ENCODE measurements at places on chromosomes 7 and 10.

DNA sequence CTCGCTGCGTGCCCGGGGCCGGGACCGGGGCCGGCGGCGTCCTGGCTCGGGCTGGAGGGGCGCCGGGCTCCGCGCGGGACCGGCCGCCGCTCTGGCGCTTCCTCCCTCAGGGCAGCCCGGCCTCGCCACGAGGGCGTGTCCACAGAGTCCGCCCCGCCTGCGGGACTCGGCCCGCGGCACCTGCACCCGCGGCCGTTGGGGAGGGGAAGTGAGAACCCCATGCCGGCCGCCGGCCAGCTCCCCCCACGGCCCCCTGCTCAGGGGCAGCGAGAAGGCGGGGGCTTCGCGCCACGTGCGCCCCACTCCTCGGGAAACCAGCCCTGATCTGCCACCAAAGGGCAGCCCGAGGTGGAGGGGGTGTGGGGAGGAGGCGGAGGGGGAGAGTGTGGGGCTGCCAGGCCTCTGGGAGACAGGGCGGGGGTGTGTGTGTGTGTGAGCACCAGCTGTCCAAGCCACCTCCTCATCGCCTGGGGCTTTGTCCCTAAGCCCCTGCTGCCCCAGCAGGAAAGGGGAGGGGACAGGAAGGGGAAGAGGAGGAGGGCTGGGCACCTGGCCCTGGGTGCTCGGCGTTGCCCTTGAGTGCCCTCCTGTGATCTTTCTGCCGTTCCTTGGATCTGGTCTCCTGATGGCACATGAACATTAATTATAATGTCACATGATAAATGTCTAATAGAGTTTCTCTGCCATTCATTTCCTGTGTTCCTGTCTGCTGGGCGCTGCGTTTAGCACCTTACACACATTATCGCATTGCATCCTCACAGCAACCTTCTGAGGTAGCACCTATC, at the start of gene PIK3AP1:
Gene PIK3AP1, minus strand, starts transcription at position 93 of the 785 bp plus-strand sequence. CDS start 120 bp downstream, outside the sequence.
- peak; percentile 51 for DNase-seq

- DNase-seq, result no peak
Measured at GRCh38 chr7:47873762-47874161, 74.5 kb downstream of the PKD1L1 start.

DNA sequence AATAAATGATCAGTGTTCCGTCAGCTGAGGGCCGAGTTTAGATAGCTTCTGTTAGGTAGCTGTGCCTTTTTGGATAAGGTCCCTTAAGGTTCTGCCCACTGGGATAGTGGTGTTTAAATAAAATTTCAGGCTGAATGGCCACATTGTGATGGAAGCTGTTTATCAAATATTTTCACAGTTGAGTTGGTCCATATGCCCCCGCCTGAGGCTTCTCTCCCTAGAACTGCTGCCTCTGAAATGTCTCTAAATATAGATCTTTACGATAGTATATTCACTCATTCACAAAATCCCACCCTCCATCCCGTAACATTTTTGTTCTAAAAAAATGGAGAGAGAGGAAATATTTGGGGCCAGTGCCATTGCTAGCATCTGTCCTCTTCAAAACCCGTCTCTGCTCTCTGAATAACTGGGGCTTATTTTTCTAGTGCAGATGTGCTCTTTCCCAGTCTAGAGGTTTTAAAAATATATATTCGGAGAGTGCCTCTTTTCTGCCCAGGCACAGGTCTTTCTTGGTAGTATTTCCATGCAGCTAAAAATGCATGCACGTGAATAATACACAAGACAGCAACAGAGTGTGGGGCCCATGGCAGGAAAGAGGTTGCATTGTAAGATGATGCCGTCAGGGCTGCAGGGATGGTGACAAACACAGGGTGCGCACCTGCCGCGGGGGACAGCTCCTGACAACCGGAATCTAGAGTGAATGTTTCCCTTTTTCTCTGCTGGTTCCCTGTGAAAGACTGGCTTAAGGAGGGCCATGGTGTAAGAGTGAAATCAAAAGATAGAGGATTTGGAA, 105.4 kb upstream of the BTBD16 start:
- DNase-seq, result no peak

- no peak for DNase-seq
Measured at GRCh38 chr10:77800320-77800719, 126.2 kb downstream of the DLG5 start.

- DNase-seq, result no peak
Measured at GRCh38 chr7:80434047-80434446, 77.8 kb downstream of the GNAT3 start.

DNA sequence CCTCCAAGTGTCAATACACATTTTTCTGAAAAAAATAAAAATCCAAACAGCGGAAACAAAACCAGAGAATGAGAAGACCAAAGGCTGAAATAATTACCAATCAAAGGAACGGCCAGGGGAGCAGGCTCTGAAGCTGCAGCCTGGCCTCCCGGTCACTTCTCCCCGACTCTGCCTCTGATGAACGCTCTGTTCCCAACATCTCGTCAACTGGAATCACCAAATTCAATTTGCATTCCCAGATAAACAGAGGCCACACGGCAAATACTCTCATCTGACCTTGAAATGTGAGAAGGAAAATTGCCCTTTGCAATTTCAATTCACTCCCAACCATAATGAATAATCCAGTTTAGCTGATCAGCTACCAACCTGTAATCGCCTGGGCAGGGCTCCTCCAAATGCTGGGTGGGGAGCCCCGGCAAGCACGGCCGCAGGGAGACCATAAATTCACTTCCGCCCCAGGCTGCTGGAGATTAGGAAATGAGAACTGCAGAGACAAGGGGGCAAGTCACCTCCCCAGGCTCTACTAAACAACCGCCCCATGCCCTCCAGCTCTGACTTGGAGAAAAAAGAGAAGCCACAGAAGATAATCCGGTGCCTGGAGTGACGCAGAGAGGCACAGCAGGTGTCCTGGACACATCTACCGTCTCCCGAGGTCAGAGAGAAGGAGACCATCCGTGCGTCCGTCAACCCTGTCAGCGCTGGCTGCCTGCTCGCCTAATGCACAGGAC, 153.2 kb downstream of the MAD1L1 start:
- DNase-seq, result no peak

GRCh38 chr7:131071786-131072504, 255.7 kb upstream of the MKLN1 start:
- no peak for DNase-seq

GRCh38 chr7:45239486-45239885, 81.9 kb downstream of the RAMP3 start:
- no peak for DNase-seq

DNA sequence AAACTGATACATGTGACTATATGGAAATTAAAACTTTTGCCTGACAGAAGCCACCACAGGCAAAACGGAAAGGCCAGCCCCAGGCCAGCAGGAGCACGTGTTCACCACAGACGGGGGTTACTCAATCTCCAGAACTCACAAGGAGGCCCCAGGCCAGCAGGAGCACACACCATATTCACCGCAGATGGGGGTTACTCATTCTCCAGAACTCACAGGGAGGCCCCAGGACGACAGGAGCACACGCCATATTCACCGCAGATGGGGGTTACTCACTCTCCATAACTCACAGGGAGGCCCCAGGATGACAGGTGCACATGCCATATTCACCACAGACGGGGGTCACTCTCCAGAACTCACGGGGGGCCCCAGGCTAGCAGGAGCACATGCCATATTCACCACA, 61.5 kb downstream of the NKX6-2 start:
- DNase-seq, result no peak

DNA sequence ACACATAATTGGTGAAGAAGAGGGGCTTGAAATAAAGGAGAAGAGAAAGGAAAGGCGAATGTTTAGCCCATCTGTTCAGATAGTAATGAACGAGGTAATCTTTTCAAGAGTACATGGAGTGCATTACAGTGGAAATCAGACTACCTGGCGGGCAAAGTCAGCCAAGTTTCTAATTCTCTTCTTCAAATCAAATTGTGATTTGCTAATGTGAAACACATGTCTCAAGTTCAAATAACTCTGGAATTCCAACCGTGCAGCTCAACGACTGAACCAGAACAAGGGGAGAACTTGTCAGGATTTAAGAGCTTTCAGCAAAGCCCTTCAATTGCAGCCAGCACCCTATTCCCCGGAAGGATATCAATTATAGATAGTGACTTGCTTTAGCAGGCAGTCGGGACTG, 216.9 kb downstream of the GLI3 start:
- no peak for DNase-seq

- no peak for DNase-seq
Measured at GRCh38 chr10:7672341-7673134, 5.8 kb upstream of the ITIH5 start.

- no peak for DNase-seq
Measured at GRCh38 chr10:74969093-74969492, 142.4 kb upstream of the SAMD8 start.

GRCh38 chr7:158963771-158964241, 107.4 kb downstream of the DYNC2I1 start:
- DNase-seq, result no peak

GRCh38 chr7:98826811-98827231, 43.0 kb downstream of the TMEM130 start:
- DNase-seq, result no peak

GRCh38 chr7:40865441-40866233, 730.8 kb downstream of the SUGCT start:
- DNase-seq, result no peak

DNA sequence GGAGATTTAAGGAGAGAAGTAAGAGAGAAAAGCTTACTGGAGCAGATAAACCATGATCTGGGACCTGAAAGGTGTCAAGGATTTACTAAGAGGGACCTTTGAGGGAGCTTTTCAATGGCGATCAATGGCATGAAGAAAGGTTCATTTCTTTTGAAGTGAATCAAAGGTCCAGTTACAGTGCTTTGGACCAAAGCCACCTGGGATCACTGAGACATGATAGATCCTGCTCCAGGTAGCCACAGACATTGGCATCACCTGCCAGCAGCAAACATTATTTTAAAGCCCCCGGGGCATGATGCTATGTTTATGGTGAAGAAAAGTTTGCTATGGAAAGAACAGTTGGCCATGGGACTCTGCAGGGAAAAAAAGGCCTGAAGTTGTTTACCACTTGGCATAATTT, 109.4 kb downstream of the SLC25A13 start:
- DNase-seq, result no peak

- DNase-seq, result no peak
Measured at GRCh38 chr10:101216207-101217043, 12.8 kb downstream of the LBX1 start.

DNA sequence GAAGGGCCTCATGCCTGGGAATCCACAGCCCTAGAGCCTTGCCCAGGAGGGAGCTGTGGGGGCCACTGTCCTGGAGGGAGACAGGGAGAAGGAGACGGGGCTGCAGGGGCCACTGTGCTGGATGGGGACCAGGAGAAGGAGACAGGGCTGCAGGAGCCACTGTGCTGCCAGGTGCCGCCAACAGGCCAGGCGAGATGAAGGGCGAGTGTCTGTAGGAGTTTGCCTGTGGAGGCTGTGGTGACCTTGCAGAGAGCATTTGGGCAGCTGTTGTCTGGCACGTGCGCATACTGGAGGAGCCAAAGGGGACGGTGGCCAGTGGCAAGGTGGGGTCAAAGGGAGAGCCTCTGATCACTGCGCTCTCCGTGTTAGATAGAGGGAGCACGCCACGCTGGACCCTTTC, 79.2 kb downstream of the NKX6-2 start:
- no peak for DNase-seq

GRCh38 chr10:43117777-43118583, 20.3 kb upstream of the CSGALNACT2 start:
- DNase-seq, result no peak

DNA sequence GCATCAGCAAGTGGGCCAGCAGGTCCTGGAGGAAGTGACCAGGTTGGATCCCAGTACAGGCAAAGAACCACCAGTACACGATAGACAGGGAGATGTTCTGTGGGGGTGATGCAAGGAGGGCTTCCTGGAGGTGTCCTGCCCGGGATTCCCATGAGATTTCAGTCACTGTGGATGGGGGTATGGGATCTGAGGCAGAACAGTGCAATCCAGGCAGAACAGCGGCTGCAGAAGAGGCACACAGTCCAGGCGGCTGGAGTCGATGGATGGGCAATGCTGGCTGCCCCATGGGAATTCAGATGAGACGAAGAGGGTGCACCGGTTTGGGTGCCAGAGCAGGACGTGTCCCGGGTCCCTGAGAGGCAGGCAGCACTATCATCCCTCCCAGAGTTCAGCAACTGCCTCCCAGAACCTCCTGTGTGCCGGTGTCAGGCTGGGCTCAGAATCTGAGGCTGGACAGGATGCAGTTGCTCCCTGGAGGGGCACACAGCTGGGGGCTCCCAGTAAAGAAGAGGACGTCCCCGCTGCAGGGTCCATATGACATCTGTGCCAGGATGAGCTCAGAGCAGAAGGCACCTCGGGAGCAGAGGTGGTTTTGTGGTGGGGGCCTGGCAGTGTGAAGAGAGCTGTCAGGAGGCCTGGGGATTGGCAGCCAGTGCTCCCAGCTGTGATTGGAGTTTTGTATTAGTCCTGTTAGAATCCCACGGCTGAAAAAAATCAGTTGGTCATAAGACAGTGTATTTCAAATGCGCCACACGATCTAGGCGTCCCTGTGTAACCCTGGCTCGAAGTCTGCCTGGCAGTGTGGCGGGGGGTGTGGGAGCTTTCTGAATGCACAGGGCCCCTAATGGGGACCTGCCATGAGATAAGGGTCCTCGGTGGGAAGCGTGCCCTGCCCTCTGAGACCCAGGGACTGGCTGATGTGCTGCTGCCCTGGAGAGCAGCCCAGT, 3.2 kb downstream of the KNDC1 start:
- no peak for DNase-seq

- peak; percentile 44 for DNase-seq
Measured at GRCh38 chr7:157488281-157488680, 151.5 kb downstream of the DNAJB6 start.

- DNase-seq, result no peak
Measured at GRCh38 chr10:131099028-131099726, 212.3 kb downstream of the TCERG1L start.

GRCh38 chr7:115135769-115136410, 214.0 kb downstream of the MDFIC start:
- DNase-seq, result no peak

DNA sequence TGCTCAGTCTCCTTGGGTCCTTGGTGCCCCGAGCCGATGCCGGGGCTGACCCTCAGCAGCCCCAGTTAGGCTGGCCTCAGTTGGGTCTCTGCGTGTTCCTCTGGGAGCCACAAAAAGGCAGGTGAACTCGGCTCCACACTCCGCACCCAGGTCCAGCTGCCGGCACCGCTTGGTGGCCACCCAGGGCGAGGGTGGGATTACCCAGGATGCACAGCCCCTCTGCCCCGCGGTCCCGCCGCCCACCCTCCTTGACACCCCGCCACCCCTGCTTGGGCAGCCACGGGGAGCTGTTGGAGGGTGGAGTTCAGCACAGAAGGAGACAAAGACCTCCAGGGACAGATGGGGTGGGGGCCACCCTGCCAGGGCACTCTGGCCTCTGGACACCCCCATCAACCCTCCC, 17.7 kb downstream of the VENTX start:
- no peak for DNase-seq

GRCh38 chr7:2520131-2520760, 672 bp downstream of the LFNG start:
- no peak for DNase-seq

GRCh38 chr10:87759551-87759950, 58.5 kb downstream of the ATAD1 start:
- no peak for DNase-seq

GRCh38 chr10:3264161-3264761, 91.7 kb upstream of the PITRM1 start:
- no peak for DNase-seq

GRCh38 chr10:3791974-3792633, 7.1 kb upstream of the KLF6 start:
- no peak for DNase-seq

Data from NCI-H1436 (cell line).